Left hindlimb (tissue), 1 donor: ENCODE measurements at places on chromosomes 1 and 21.

DNA sequence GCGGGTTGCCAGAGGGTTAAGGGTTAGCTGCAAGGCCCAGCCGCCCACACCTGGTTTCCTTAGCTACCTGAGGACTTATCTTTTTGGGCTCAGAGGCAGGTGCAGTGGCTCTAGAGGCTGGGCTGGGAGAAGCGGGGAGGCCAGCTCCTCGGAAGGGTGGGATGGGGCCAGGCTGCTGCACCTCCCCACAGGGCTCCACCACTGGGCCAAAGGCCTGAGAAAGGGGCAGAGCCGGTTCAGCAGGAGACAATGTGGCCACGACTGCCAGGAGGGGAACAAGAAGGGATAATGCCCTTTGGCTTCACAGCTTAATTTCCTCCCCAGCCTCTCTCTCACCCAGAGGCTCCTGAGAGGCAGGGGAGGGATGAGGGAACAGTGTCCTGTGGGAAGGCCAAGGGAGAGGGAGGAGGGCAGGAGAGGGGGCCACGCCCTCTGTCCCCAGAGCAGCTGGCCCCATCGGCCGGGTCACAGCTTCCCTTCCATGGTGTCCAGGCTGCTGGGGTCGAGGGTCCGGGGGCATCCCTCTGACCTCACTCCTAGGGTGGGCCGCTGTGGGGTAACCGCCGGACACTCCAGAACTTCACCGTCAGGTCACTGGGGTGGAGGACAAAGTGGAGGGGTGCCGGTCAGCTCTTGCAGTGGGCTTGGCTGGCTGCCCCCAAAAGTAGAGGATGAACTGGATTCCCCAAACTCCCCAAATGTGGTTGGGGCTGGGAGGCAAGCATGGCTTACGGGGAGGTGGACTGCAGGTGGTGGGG lies 50.4 kb downstream of the KIF21B start:
- DNase-seq: no peak

DNA sequence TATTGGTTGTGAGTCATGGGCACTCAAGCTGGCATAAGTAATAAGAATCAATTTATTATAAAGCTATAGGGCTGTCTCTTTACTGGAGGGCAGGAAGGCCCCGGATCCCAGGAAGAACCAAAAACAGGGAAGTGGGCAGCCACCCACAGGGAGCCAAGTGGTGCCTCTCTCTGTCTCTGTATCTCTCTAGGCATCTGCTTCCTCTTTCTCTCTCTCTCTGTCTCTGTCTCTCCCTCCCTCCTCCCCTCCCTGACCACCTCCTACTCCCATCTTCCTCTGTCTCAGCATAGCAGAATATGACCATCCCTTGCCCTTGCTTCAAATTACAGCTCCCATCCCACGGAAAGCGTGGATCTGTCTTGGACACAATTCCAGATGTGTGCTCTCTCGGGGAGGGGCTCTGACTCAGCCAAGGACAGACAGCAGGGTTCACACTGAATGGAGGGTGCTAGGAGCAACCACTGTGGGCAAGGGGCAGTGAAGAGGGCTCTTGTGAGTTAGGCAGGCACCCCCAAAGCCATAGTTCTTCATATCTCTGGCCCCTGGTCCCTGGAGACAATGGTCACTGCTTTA lies 80.4 kb upstream of the LPGAT1 start:
- no peak for DNase-seq

DNA sequence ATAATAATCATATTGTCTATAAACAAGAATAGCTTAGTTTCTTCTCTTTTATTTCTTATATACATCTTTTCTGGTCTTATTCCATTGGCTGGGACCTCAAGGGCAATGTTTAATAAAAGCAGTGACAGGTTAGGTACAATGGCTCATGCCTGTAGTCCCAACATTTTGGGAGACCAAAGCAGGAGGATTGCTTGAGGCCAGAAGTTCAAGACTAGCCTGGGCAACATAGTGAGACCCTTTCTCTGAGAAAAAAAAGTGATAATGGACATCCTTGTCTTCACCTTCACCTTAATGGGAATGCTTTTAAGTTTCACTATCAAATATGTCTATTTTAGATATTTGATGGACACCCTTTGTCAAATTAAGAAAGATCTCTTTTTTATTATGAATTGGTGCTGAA lies 8.1 kb downstream of the B3GALT5 start:
- no peak for DNase-seq

- no peak for DNase-seq
Observed at GRCh38 chr1:27726173-27727044, 648 bp downstream of the FAM76A start.

DNA sequence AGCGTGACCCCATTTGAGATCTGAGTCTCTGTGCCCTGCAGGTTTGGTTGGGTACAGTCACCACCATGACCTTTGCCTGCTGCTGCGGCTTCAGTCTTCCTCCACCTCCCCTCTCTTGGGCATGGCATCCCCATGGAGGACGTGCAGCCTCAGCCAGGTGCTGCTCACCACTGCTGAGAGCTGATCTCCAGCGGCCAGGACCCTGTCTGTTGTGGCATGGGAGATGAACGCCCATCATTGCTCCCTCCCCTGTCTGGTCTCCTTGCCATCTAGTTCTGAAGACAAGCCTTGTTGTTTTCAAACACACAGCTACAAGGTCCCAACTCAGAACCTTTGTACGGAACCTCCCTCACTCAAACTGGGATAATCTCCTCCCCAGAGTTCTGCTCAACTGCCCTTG lies 19.2 kb upstream of the PKP1 start:
- no peak for DNase-seq

- no peak for DNase-seq
Observed at GRCh38 chr1:57311006-57311405, 112.9 kb downstream of the DAB1 start.

DNA sequence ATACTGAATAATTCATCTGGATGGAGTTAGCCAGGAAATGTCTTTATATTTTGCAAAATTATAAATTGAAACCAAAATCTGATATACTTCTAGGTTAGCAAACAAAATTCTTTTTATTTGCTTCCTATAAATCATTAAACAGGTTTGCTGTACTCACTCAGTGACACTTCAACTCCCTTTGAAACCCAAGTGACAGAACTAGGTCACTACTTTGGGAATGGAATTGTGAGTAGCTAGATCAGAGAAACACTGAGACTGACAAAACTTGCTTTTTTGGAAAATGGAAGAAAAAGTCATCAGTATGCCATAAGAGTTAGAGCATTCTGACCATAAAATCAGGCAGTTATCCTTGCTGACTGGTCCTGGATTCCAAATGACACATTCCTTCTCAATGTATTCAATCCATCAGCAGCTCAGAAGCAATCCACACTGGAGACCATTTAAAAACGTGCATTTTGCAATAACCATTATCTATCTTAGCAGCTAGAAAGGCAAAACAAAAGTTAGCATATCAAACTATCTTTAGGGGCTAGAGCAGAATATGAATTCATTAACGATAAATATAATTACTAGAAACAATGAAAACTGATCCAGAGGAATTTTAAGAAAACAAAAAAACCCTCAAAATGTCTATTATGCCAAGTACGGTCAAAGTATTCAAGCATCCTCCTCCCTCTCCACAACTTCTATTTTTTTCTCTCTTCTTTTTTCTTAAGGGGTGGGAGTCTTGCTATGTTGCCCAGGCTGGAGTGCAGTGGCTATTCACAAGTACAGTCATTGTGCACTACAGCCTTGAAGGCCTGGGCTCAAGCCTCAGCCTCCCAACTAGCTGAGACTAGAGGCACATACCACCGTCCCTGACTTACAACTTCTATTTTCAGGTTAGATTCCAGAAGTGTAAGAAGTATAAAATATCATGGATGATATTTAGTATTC lies 60.1 kb downstream of the HNRNPR start:
- no peak for DNase-seq

DNA sequence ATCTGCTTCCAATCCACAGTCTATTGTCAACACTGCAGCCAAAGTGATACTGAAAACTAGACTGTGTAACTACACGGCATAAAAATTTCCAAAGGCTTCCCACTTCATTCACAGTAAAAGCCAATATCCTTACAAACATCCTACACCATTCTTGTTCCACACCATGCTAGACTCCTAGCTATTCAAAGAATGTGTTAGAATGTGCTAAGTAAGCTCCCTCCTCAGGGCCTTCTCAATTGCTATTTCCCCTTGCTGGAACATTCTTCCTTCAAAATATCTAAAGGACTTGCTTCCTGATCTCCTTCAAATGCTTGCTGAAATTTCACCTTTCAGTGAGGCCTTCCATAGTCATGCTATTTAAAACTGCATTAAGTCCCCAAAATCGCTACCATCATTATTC lies 228.1 kb downstream of the AKT3 start:
- no peak for DNase-seq

GRCh38 chr1:224181453-224181810 lies 1.6 kb upstream of the DEGS1 start:
- no peak for DNase-seq

DNA sequence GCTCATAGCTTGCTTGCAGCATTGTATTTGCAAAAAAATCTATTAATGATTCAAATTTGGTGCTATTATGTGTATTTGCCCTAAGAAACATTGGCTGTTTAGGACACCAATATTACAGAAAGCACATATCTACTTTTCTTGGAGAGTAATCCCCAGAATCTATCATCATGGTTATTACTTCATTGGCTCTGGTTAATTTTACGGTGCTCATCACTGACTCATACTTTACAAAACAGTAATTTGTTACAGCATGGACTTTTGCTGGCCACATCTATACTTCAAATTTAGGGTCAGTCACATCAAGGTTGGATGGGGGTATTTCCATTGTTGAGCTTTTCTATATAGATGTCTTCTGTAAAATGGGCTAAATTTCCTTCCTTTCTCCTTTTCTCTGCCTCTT lies 45.7 kb downstream of the SH3GLB1 start:
- no peak for DNase-seq

DNA sequence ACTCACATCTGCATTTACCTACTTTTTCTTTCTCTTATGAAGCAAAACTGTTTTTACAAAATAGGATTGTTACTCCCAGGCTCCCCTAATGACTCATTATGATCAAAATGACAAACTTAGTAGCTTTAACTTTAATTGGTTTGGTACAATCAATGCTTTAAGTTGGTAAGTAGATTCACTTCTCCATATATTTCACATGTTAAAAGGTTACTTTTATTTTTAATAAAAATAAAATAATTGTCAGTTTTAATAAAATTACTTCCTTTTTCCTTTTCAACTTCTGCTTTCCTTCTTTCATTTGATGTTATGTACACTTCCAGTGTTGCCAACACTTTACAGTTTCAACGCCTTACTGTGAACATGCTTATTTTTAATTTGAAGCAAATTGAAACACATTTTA lies 477.6 kb downstream of the SETD4 start:
- no peak for DNase-seq

DNA sequence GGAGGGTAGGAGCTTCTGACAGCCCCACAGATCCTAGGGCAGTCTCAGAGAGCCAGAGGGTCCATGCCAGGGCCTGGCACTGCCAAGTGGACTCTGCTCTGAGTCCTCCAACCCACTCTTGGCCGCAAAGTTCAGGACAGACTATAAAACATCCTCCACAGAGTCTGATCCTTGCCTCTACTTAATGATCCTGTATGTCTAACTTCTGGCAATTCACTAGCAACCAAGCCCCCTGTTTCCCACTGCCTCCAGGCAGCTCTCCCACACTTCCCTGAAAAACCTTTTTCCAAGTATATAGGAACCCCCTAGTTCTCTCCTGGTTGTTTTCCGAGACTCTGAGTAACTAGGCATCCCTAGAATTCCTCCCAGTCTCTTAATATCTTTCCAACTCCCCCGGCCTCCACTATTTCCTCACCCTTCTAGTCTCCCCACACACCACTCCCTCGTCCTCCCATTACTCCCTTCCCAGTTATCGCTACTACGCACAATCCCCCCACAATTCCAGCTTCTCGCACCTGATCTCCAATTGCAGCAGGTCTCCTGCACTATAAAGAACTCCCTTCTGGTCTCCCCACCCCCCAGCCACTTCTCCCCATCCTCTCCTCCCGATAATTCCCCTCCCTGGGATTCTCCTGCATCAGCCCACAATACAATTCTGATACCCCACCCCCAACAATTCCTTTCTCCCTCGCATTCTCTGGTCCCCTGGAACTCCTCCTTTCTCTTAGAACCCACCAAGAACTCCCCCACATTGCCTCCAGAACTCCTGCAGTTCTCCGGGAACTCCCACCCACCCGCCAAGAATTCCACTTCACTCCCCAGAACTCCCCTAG lies 574 bp downstream of the IGSF9 start:
- no peak for DNase-seq

GRCh38 chr1:2032737-2033136 lies 13.6 kb downstream of the GABRD start:
- DNase-seq: no peak

GRCh38 chr1:162386292-162387225 lies 5.0 kb downstream of the C1orf226 start:
- DNase-seq: no peak

- no peak for DNase-seq
Observed at GRCh38 chr1:192639607-192640368, 3.8 kb downstream of the RGS13 start.

GRCh38 chr1:36530261-36530660 lies 47.5 kb upstream of the CSF3R start:
- no peak for DNase-seq

DNA sequence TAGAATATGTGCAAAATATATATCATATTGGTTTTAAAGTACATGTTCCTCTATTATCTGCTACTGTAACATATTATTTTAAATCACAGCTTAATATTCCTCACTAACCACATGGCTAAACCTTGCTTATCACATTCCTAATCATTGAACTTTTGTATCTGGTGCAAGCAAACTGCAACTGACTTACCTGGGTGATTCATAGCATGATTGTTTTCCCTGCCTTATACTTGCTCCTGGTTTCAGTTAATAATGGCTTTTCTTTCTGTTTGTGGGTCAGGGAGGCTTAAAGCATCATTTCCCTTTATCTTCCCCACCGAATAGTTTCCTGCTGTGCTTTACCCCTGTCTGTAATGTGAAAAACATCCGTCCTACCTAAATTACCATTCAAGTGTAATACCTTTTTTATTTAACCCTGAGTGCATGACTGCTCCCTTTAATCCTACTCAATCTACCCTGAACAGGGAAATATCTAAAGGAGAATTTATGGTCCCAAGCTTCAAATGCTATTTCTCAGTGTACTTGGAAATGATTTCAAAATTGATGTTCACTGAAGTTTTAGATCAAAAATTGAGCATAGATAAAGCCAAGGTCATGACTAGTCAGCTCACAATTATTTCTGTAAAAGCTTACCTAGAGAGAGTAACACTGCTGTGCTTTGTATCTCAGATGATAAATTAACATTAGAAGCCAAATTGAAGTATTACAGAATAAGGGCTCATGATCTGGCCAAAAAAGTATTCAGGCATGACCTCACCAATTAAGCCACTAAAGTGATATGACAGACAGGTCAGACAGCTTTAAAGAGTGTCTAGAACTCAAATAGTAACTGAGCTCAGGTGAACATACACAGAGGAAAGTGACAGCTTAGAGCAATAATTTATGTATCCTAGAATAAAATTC lies 507.1 kb downstream of the BRINP3 start:
- DNase-seq: no peak

- no peak for DNase-seq
Observed at GRCh38 chr1:225754940-225755641, 22.5 kb upstream of the SRP9 start.

DNA sequence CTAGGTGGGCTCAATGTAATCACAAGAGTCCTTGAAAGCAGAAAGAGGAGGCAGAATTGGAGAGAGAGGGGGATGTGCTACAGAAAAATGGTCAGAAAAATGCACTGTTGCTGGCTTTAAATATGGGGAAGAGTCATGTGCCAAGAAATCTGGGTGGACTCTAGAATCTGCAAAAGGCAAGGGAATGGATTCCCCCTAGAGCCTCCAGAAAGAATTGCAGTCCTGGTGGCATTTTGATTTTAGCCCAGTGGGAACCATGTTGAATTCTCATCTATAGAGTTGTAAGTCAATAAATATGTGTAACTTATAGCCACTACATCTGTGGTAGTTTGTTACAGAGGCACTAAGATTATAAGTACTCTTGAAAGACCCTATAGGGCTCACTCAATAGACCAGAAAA lies 210.3 kb downstream of the ASTN1 start:
- DNase-seq: no peak
